ENCODE measurements at places on chromosomes 16 and 17. TPM values are rescaled to one million over a fixed set of nuclear protein-coding genes. Genes with fewer than 3 reads are reported as not detected.

OR3A3 gene
- polyA plus RNA-seq = not detected

LAT gene
- 13.2 TPM for polyA plus RNA-seq

THUMPD1 gene
- 49.4 TPM for polyA plus RNA-seq

C16orf46 gene
- polyA plus RNA-seq = 0.93 TPM

OR1A1 gene
- polyA plus RNA-seq = not detected

GRCh38 chr17:73292031-73292531, 19.7 kb downstream of the CDC42EP4 start:
- DNase-seq = no peak

GRCh38 chr17:41870627-41871026, 5.4 kb upstream of the KLHL11 start:
- DNase-seq = no peak

- no peak for DNase-seq
These were observed 6.3 kb upstream of the SLC38A8 start for GRCh38 chr16:84048871-84049270.

DNA sequence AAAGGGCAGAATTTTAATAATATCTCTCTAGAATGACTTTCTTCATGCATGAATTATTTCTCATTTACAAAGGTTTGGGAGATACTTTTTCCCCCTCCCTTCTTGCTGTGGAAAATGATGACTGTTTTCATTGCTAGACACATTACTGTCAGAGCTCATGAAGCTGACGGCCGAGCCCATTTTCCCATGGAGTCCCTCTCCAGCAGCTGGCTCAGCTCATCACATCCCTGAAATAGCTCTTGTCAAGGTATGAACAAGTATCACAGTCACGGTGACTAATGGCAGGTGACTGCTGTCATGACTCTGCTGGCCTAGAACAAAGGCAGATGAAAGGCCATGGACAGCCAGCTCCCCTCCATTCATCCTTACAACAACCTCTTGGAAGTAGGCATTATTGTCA, 208.1 kb downstream of the ABCC12 start:
- no peak for DNase-seq

DNA sequence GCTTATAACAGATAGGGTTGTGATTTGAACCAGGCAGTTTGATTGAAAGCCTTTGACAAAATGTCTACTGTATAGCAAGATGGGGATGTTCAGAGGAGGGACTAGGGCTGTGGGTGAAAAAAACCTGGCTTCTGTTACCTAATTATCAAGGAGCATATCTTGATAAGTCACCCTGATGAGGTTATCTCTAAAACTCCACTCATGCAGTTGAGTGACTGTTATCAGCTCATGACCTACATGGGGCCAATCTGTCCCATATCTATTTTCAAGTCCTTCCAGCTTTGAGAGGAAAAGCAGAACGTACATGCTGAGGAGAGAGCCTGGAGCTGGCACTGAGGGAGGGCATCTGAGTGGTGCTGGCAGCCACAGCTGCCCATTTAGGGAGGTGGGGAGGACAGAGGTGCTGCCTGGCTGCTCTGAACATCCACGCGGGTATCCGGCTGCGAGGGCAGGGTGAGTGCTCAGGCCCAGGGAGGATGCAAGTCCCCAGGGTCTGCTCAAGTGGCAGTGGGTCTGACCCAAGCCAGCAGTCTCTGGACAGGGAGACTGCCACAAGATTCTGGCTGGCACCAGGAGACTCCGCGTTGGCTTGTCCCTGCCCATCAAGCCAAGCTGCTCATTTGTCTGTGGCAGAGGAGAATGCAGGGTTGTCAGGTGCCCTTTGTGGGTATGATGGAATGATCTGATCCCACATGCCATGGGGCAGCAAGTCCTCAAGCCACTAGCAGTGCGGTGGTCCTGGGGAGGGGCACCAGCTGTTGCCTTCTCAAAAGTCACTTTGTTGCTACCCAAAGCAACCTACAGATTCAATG, 29.2 kb downstream of the ATPAF2 start:
- DNase-seq = no peak

GRCh38 chr16:12387786-12388185, 411.3 kb downstream of the SNX29 start:
- DNase-seq = no peak

- DNase-seq = no peak
These were observed 16.7 kb upstream of the HEATR6 start for GRCh38 chr17:60095381-60095780.

DNA sequence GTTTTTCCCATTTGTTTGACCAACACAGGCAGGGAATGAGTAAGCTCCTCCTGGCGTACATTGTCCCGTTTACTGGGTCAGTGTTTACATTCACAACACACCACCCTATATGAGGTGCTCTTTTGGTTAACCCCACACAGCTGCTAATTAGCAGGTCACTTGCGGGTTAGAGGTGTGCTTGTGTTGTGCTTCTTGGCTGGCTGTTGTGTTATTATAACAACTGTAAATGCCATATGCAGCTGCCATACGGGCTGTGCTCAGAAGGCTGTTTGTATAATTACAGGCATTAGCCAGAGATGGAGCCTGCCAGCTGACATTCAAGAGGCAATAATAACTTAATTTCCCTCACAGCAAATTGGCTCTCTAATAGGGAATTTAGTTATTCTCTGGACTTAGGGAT, 205.1 kb upstream of the ELAC2 start:
- peak; percentile 25 for DNase-seq

DNA sequence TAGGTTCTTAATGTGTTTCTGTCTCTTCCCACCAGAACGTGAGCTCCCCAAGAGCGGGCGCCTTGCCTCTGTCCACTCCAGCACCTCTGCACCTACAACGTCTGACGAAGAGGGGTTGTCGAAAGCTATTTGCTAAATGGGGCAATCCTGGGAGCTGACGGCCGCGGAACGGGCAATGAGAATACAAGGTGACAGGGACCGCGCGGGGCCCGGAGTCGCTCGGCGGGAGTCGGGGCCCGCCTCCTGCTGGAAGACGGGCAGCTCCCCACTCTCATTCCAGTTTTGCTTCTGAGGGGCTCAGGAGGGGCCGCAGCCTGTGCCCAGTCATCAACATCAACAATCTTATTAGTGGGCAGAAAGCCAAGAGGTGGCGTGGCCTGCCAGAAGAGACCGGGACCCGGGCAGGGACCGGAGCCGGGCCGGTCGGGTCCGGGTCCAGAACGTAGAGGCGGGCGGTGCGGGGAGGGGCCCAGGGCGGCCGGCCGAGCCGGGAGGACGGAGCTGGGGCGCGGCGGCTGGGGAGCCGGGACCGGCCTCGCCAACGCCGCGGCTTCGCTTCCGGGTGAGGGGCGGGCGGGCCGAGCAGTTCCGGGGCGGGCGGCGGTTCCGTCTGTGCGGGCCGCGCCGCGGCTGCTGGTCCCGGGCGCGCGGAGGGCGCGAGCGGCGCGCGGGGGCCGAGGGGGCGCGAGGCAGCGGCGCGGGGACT, at the start of gene MOSMO:
MOSMO (plus strand) TSS at position 603 of the 706 bp plus-strand sequence. CDS start 191 bp downstream, outside the sequence.
- peak; percentile 74 for DNase-seq

GRCh38 chr16:8847623-8848022, 21.2 kb downstream of the CARHSP1 start:
- DNase-seq = no peak

- no peak for DNase-seq
These were observed 34.6 kb upstream of the MYOCD start for GRCh38 chr17:12631076-12631475.

DNA sequence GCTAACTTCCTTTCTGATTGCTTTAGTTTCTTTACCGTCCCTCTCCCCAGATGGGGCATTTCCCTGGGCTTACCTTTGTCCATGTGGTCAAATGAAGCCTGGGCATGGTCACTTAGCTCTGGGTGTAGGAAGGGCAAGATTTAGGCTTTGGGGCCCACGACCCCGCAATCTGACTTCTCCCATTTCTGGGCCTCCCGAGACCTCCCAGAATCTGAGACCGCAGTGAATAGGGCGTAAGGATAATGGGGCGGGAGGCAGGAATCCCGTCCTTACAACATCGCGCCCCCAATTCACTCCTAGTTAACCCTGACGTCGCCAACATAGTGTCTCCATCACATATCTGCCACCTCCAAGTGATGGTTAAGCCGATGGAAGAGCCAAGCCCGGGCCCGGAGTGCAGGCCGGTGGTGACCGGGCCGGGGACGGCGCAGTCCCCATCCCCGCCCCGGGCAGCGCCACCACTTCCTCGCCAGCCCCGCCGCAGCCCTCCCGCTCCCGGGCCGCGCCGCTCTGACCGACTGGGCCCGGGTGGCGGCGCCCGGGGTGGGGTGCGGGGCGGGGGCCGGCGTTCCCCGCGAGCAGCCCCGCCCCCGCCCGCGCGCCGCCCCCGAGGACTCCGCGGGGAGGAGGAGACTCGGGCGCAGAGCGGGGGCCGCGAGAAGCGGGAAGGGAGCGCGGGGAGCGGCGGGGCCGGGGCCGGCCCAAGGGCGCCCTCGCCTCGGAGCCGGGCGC, at the start of gene RHBDL3:
RHBDL3 (plus strand) TSS at position 641 of the 732 bp plus-strand sequence. CDS start 358 bp downstream, outside the sequence.
- DNase-seq = no peak

DNA sequence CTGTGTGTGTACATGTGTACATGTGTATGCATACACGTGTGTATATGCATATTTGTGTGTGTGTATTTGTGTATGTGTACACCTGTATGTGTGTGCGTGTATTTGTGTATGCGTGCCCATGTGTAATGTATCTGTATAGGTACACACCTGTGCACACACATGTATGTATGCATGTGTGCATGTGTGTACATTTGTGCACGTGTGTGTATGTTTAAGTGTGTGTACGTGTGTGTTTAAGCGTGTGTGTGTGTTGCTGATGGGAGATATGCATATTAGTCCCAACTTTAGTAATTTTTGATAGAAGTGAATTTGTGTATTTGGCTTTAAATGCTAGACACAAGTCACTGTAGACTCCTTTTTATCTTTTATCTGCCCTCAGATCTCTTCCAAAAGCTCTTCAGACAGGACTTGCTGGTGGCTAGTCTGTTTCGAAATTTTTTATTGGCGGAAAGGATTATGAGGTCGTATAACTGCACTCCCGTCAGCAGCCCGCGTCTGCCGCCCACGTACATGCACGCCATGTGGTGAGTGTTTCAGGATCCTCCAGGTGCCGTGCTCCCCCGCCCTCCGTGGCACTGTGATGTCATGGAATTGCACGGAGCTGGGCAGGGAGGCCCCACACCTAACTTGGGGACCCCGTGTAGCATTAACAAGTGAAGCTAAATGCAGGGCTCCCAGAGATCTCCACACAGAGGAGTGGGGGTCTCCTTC, 168.8 kb upstream of the CHMP6 start:
- peak; percentile 84 for DNase-seq

DNA sequence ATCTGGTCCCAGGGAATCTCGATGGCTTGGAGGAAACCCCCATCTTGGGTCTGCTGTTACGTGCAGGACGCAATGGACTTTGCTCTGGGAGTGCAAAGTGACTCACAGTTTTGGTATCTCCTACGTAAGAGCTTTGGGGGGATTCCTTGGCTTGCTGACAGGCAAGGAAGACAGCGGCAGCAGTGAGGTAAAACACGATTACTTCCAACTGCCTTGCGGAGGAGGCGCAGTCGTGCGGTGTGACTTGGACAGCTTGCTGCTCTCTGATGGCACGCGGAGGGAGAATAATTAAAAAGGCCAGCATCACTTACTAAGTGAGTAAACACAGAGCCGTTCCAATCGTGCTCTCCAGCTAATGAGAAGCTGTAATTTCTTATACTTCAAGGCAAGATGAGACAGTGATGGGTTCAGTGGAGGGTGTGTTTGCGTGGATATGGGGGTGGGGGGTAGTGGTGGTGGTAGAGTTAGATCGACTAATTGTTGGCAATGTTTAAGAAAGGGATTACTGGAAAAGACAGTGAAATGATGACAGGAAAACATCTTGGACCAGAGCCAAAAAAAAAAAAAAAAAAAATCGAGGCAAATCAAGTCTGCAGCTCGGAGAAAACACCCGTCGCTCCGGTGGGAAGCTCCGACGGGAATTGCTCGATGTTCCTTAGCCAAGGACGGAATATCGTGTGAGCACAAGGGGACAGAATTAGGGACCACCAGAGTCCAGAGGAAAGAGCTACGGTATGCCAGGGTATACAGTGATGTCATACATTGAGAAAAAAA, 184.8 kb upstream of the ZFHX3 start:
- peak; percentile 83 for DNase-seq

DNA sequence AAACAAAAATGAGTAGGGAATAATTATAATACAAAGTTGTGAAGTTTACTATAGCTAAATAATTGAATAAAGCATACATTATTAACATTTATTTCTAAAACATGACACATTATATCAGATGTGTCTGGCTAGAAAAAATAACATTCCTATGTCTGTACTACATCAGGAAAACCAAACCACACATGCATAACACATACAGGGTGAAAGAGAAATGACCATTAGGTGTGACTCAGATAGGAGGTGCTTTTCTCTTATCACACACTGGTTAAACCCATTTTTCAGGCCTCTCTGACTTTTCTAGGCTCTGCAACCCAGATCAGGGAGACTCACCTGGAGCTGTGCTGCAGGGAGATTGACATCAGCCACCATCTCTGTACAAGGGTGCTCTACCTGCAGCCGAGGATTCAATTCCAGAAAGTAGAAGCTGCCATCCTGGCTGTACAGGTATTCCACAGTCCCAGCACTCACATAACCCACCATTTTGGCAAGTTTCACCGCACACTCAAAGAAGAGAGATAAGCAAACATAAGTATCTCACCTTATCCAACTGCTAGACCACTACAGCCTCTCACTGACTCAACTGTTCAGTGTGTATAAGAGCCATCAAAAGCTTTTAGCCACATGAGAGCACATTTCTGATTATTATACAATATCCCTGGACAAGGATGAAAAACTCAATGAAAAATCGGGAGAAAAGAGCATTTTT, 116.6 kb upstream of the C17orf78 start:
- DNase-seq = no peak

DNA sequence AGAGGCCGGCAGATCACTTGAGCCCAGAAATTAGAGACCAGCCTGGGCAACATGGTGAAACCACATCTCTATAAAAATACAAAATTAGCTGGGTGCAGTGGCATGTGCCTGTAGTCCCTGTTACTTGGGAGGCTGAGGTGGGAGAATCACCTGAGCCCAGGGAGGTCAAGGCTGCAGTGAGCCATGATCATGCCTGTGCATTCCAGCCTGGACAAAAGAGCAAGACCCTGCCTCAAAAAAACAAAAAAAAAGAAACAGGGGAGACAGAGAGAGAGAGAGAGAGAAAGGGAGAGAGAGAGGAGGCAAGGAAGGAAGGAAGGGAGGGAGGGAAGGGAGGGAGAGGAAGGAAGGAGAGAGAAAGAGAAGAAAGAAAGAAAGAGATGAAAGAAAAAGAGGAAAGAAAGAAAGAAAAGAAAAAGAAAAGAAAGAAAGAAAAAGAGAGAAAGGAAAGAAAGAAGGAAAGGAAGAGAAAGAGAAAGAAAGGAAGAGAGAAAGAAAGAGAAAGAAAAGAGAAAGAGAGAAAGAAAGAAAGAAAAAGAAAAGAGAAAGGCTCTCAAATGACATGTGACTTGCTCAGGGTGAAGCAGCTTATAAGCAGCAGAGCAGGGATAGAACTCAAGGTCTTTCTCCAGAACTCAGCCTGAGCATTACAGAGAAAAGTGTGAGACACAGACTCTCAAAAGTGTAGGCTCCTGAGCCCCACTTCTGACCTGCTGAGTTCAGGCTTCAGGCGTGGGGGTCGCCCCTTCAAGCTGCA, 15.5 kb downstream of the CX3CL1 start:
- DNase-seq = no peak
